ENCODE measurements at places on chromosomes 12 and 14.

DNA sequence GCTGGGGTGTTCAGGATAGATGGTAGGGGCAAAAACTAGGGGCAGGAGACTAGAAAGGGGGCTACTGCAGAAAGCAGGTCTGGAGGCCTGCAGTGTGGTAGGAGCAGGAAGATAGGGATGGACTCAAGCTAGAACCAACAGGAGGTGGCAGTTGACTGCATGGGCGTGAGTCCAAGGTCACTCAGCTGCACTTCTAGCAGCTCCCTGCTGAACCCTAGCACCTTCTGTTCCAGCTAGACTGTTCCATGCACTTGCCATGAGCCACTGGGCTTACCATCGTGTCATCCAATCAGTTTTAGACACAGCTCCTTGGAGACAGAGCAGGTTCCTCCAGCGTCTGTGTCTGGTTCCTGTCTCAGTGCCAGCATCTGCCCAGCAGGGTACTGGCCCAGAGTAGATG is 11.3 kb upstream of the KRT8 start:
- DNase-seq: no peak

DNA sequence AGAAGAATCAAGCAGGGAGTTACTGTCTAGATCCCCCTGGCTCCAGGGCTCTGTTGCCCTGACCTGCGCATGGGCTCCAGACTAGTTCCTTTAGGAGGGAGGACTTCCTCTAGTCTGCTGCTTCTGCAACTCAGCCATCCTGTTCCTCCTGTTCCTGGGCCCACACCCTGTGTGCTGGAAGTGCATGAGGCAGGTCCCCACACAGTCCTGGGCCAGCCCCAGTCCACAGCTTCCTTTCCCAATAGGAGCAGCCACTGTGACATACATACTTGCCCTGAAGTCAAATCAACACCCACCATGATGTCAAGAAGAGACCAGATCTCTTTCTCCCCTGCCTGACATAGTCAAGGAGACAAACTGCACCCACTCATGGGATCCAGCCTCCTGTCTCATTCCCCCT is 1.3 kb downstream of the SDR9C7 start:
- DNase-seq: no peak

GRCh38 chr14:50941151-50941550 is 3.1 kb downstream of the PYGL start:
- DNase-seq: no peak

DNA sequence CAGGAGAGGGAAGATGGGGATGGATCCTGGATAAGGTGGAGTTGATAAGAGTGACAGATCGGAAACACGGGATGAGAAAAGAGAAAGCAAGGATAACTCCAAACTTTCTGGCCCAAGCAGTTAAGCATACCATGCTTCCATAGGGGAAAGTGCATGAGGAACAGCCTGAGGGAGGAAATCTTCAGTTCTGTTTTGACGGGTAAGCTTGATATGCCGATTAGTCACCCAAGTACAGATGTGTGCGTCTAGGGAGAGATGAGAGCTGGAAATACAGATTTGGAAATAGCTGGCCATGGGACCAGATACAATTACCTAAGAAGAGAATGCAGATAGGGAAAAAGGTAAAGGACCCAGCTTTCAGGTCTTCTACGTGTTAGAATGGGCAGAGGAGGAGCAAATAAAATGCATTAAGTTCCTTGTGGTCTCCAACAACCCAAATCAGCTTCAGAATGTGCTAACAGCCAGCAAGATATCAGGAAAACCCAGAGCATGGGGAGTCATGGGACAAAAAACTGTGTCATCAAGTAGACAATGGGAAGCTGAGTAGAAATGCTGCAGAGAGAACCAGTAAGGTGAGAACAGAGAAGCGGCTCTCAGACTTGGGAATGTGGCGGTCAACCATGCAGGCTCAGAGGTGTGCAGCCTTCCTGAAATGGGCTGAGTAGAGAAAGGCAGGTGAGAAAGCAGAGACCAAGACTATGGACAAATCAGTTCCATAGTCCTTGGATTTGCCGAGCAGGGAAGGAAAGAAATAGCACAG is 56.3 kb downstream of the PPP1R36 start:
- no peak for DNase-seq

DNA sequence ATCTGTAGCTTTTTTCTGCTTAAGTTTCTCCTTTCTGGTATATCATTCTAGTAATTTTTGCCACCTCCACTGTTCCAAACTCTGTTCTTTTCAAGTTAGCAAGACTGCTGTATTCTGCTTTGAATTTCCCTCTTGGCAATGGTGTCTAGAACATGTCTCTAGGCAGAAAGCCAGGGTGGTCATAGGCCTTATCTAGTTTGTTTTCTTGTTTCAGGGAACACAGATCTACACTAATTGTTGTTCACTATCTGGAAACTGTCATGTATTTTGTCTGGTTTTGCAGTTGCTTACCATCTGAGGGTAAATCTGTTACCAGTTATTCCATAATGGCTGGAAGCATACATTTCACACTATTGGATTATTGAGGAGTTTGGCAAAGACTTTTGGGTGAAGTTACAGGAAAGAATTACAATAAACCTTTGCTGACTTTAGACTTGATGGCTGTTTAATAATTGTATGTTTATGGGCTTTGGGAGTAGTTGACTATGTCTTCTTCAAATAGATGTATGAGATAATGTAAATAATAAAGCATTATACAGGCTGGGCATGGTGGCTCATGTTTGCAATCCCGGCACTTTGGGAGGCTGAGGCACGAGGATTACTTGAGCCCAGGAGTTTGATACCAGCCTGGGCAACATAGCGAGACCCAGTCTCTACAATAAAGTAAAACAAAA is 41.4 kb downstream of the FUT8 start:
- DNase-seq: no peak

DNA sequence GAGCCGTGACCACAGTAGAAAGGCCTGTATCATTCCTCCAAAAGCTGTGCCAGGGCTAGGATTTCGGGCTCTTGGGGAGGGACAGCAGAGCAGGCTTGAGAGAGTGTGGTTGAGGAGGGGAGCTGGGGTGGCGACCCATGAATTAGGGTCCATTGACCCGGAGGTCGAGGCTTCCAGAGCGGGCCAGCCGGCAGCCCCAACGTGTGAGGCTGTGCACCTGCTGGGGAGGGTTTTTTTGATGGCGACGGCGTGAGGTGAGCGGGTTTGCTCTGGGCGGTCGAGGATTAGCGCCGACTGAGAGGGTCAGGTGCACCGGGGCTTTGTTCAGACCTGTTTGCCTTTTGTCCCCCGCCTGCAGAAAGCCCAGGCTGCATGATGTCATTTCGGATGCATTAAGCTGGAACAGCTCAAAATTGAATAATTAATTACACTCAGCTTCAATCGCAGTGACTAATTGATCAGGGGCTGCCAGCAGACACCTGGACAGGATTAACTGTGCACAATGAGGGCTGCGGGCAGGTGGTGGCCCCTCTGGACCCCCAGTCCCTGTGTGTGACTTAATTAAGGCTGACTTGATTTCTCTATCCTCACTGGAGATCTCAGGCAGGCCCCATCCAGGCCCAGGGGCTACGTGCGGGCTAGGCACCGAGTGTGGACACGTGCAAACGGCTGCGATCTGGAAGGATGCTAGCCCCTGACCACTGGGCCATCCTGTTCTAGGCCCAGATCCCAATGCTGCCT is 42.1 kb upstream of the MEG3 start:
- no peak for DNase-seq

DNA sequence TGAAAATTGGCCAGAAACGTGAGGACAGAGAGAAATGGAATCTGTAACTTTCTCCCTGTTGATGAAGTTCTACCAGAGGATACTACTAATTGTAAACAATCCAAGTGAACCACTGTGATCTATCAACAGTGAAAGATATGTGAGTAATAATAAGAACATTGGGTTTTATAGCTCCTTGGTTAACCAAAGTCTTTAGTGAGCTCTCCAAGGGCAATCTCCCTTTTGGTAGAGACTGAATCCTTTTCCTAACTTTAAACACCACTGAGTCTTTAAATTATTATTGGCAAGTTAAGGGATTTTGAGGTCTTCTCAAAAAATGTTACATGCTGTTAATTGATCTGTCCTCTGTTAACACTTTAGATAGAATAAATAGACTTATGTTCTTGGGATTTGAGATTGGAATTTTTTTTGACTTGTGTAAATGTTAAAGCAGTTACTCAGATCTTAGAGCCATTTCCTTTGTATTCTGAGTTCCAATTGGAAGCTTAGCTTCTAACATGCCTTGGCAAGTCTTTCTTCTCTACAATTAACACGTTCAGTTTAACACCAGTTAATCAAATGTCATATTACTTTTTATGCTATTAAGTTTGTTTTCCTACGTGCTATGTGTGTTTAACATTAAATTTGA is 338.2 kb upstream of the DDHD1 start:
- DNase-seq: no peak

GRCh38 chr14:81141426-81141825 is 79.3 kb downstream of the GTF2A1 start:
- no peak for DNase-seq

DNA sequence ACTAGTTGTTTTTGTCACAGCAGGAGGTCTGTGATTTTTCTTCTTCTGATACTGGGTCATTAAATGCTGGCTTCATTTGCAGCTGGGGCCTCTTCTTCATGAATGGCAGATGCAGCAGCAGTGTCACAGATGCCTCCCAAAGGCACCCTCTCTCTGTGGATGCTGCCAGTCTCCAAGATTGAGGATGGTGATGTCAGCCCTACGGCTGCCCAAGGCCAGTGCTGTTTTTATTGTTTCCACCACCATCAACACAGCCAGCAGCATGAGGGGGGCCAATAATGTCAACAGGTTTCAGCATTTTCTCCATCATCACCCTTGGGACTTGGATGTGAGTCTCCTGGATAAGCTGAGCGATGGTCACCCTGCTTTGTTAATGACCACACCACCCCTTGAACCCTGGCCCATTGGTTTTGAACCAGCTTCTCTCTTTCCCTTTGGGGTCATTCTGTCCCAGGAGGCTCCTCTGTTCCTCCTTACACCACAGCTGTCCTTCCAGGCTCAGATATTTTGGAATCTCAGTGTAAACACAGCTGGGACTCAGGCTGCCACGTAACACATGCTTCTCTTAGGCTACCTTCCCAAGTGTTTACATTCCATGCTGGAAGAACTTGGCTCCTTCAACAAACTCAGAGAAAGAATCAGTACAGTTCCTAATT is 151.7 kb upstream of the DDHD1 start:
- no peak for DNase-seq

- no peak for DNase-seq
These were observed 69.8 kb upstream of the DYNC1H1 start for GRCh38 chr14:101894365-101895081.

GRCh38 chr14:58533446-58533845 is 104.3 kb upstream of the DACT1 start:
- DNase-seq: peak; percentile 63

GRCh38 chr14:38291681-38292467 is 36.0 kb upstream of the CLEC14A start:
- DNase-seq: no peak

DNA sequence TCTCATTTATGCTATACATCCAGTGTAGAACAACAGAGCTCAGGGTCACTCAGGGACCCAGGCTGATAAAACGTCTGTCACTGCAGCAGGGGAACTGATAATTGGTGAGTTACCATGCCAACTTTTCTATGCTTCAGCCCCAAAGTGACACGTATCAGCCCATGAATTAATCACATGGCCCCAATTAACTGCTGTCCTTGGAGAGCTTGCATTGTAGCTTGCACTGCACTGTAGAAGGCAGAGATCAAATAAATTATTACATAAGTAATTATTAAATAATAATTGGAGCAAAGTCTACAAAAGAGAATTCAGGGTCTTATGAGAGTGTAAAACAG is 144.6 kb downstream of the SUDS3 start:
- no peak for DNase-seq

GRCh38 chr12:124082687-124083086 is 109.7 kb downstream of the ZNF664 start:
- no peak for DNase-seq

GRCh38 chr12:97306147-97306546 is 156.5 kb upstream of the RMST start:
- no peak for DNase-seq

DNA sequence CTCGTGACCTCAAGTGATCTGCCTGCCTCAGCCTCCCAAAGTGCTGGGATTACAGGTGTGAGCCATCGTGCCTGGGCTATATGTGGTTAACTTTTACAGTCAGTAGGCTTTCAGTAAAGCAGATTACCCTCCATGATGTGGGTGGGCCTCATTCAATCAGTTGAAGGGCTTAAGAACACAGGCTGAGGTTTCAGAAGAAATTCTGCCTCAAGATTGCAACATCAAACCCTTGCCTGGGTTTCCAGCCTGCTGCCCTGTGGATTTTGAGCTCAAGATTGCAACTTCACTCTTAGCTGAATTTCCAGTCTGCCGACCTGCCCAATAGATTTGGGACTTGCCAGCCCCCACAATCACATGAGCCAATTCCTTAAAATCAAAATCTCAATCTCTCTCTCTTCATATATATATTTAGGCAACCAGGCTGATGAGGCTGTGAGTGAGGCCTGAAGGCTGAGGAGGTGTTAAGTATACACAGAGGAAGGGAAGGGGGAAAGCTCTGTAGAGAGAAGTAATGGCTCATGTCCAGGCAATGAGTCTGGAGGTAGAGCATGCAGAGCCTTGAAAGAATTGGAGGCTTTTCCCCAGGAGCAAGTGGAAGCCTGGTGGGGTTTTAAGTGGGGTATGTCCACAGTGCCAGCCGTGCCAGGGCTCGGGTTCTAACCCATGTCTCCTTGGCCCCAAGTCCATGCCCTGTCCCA is 33.3 kb upstream of the ACTN1 start:
- no peak for DNase-seq

DNA sequence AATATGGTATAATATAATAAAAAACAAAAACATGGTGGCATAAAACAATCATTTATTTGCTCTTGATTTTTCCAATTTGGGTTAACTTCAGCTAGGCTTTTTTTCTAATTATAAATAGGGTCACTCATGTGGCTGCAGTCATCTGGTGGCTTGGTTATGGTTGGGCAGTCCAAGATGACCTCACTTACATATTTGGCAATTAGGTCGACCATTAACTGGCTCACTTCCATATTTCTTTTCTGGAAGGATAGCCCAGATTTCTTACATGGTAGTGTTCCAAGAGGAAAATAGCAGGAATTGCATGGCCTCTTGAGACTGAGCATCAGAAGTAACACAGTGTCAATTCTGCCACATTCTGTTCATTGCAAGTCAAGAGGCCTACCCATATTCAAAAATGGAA is 153.4 kb downstream of the FUT8 start:
- DNase-seq: no peak

GRCh38 chr12:68899251-68899771 is 33.7 kb downstream of the CPM start:
- no peak for DNase-seq

GRCh38 chr14:85546390-85546789 is 16.4 kb downstream of the FLRT2 start:
- DNase-seq: no peak

GRCh38 chr12:29799591-29799990 is 15.8 kb upstream of the TMTC1 start:
- no peak for DNase-seq
